NCI-H446 (cell line): ENCODE measurements at places on chromosomes 3 and 15.

GRCh38 chr3:102206511-102207031 lies 228.2 kb upstream of the ZPLD1 start:
- DNase-seq, result no peak

DNA sequence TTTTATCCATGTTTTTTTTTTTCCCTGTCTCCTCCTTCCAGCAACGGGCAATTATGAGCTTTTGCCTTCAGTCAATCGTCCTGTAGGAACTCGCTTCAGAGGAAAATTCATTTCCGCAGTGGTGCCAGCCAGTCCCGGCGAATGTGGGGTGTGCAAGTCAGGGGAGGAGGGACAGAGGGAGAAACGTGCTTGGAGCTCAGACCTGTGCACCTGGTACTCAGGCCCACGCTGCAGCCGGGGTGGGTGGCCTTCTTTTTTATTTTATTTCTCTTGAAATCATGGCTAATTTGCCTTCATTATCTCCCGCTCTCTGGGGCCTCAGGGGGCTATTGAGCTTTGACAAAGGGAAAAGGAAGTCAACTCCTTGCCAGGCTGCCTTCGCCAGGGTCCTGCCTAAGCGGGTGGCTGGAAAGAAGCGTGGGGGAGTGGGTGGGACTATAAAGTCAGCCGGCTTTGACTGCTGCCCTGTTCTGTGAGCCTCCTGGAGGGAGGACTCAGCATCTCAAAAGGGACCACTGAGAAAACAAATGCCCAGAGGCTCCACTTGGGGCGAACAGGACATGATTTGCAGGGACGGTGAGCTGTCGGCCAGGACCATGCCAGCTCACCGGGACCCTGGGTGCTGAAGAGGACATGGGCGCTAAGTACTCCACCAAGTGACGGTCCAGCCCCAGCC lies 5.5 kb downstream of the GRIP2 start:
- no peak for DNase-seq

DNA sequence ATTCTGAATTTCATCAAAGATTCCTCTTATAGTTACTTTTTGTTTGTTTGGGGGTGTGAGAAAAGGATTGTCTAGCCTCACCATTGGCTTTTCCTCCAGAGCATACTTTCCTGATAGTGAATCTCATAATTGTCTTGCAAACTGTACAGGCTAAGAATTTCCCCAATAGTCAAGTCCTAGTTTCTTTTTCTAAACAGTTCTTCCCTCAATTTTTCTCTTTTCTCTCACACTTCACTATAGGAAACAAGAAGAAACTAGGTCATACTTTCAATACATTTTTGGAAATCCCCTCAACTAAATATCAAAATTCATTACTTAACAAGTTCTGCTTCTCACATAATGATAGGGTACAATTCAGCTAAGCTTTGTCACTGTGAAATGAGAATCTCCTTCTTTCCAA lies 241.9 kb downstream of the IL20RB start:
- no peak for DNase-seq

DNA sequence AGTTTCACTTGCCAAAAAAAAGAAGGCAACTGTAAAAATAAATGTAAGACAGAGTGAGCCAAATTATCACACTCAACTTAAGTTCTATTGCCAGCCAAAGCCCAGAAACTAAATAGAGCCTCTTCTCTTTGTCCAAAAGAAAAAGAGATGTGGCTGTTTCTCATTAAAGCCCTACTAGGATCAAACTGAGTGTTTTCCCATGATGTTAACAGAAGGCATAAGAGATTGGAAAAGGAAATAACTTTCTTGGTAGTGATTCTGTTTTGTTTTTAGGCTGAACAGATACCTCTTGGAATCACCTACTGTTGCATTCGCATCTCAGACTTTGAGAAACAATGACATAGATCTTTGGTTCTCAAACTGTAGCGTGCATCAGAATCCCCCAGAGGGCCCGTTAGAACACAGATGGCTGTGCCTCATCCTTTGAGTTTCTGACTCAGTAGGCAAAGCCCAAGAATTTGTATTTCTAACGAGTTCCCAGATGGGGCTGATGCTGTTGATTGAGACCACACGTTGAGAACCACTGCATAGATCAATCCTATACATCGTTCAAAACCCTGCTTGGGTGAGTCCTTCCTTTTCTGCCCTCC lies 42.5 kb upstream of the SRGAP3 start:
- no peak for DNase-seq

DNA sequence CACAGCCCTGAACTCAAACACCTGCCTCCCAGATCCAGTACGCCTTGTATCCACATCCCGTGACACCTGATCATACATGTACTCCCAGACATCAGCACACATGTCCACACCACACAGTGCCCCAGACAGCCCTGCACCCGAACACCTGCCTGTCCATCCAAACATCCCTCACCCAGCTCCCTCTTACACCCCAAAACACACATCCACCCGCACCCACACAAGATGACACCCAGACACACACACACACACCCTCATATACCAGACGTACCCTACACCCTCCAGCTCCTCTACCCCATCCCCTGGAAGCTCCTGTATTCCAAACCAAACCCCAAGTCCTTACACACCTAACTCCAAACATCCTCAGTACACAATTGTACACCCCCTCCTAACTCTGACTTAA lies 735 bp downstream of the CAMK1 start:
- DNase-seq, result no peak

DNA sequence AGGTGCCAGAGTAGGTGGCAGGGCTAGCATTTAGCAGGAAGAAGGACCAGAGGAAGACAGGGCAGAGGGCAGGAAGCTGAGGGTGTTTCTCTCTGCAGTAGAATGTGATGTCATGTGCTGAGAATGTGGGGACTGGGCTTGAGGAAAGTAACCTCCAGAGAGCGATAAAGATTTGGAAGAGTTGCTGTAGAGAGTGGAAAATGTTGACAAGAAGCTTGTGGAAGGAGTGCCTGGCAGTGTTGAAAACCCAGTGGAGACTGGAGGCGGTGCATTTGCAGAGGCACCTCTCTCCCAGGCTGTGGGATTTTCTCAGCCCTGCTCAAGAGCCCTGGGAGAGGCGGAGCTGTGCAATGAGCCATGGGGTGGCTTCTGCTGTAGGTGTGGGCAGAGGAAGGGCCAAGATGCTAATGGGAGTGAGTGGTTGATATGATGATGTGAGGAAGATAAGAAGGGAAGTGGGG lies 54.8 kb downstream of the MESD start:
- DNase-seq, result no peak

DNA sequence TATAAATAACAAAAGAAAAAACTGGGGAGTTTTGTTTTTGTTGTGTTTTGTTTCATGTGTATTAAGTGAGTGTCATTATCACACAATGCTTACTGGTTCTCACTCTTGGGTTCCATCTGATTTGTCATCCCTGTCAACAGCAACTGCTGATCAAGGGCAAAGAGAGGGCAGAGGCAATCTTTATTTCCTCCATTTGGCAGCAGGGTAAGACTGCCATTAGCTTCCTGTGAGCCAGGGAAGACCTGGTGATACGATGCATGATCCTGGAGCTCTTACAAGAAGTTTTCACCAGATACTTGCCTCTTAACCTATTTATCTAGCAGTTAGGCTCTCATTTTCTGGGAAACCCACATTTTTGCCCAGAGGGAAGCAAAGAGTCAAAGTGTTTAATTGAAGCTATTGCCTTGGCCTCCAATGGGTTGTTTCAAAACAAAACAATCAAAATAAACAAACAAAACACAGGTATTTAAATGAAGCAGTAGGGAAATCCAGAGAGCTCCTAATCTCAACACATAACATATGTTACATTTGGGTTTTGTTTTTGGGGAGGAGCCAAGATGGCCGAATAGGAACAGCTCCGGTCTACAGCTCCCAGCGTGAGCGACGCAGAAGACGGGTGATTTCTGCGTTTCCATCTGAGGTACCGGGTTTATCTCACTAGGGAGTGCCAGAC lies 529.8 kb downstream of the MAGI1 start:
- no peak for DNase-seq

DNA sequence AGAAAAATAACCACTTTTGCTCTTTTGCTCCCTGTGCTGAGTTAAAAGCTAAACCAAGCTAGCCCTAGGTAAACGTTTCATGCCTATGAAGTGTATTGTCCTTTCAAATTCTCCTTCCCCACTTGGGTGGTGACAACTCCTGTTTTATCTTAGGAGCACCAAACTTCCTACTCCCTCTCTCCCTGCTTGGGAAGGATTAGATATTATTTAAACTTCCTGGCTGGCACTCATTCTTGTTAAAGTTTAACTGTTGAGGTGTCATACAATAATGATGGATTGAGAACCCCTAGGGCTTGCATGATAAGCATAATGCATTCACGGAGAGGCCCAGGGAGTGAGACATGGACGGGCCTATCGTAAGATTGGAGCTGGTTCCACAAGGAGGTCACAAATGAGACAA lies 29.5 kb downstream of the B4GALT4 start:
- DNase-seq, result no peak

GRCh38 chr3:129611812-129612533 lies 5.5 kb upstream of the PLXND1 start:
- DNase-seq, result no peak

DNA sequence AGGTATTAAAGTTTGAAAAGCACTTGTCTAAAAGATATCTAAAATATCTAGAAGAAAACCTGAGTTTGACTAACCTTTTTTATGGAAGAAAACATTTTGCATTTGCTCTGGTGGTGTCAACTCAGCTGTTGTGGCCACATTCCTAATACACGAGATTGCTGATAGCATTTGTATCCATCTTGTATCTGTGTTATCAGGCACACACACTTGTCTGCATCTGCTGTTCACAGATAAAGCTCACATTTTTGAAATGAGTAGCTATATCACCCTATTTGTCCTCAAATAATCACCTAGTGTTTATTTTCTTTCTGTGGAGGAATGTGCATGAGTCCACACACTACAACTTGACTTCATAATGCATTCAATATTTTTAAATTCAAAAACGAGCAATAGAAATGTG lies 632.3 kb upstream of the NR2F2 start:
- no peak for DNase-seq

- DNase-seq, result no peak
These were observed 4.1 kb downstream of the MBNL1 start for GRCh38 chr3:152272771-152273242.

- no peak for DNase-seq
These were observed 26.9 kb upstream of the KBTBD12 start for GRCh38 chr3:127888156-127888555.

DNA sequence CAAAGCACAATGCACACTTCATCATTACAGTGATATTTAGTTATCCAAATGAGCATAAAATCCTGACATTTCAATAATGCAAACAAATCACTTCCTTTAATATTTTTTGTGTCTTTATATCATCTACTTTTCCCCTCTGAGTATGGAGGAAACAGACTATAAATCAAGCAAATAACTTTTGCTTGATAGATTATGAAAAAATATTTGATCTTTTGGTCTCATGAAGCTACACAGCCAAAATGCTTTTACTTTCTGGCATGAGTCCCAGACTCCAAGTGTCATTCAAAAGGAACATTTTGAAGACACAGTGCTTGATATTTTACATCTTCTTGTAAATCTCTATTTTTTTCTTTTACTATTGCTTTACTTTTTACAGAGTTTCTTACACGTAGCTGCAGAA lies 215.3 kb upstream of the ROBO1 start:
- DNase-seq, result no peak

- DNase-seq, result peak; percentile 23
These were observed 281.0 kb upstream of the TBL1XR1 start for GRCh38 chr3:177478170-177478867.

DNA sequence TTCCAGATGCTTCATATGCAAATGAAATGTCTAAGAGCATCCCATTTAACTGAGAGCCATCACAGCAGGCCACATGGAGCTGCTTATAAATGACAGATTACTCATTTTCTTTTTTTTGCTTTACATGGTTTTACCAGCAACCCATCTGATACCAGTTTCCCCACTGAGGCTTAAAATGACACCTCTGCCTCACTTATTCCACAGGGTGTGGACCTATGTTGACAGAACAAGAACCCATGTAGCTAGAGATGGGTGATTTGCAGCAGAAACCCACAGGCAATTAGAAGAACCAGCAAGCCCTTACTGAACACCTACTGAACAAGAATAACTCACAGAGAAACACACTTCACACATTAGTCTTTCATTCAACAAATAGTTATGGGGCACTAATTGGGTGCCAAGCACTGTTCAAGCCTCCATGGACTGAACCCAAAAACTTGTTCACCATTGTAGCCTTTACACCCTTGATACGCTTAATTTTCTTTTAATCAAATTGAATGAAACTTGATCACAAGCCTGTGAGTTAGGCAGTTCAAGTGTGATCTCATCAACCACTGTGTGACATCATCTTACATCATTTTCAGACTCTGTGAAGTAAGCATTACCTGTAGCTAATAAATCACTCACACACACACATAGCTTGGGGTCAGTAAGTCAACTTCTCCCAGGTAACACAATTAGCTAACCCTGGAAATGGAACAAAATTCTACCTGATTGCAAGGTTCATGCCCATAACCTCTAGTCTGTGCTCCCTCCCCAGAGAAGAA lies 45.4 kb downstream of the MAGI1 start:
- no peak for DNase-seq

- no peak for DNase-seq
These were observed 120.3 kb upstream of the SLC6A11 start for GRCh38 chr3:10695595-10696285.

GRCh38 chr3:153160451-153161137 lies 1.4 kb upstream of the RAP2B start:
- peak; percentile 82 for DNase-seq

DNA sequence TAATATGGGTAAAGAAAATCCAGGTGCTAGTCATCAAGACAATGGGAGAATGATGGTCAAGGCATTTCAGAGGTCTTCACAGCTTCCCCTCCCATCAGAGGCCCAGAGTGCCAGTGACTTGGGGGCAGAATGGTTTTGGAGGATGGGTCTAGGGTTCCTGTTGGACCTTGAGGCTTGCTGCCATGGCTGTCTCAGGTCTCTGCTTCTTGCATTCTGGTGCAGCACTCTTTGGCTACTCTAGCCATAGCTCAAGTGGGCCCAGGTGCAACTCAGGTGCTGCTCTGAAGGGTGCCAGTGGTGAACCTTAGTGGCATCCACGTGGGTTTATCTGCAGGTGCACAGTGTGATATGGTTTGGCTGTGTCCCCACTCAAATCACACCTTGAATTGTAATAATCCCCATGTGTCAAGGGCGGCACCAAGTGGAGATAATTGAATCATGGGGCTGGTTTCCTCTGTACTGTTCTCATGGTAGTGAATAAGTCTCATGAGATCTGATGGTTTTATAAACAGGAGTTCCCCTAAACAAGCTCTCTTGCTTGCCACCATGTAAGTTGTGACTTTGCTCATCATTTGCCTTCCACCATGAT lies 48.5 kb upstream of the PEX5L start:
- DNase-seq, result no peak

DNA sequence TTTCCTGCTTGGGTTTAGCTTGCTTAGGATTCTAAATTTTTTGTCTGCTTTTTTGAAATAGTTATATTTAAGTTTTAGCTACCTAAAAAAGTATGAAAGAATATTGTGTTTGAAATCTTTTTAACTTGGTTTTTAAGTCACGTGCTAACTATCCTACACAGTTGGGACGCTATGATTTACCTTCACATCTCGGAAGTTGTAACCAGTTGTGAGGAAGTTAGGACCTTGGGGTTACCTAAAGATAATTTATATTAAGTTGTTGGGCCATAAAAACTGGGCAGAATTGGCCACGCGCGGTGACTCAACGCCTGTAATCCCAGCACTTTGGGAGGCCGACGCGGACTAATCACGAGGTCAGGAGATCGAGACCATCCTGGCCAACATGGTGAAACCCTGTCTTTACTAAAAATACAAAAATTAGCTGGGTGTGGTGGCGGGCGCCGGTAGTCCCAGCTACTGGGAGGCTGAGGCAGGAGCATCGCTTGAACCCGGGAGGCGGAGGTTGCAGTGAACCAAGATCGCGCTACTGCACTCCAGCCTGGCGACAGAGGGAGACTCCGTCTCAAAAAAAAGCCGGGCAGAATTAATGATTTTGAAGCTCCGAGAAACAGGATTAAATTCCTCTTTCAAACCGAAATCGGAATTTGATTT lies 1.0 kb downstream of the ZFAND6 start:
- DNase-seq, result no peak
